Muscle of leg (tissue), 16 donors: ENCODE measurements at places on chromosomes 5 and 9. TPM values are rescaled to one million over a fixed set of nuclear protein-coding genes. Genes with fewer than 3 reads are reported as not detected.

The PPP3R2 gene
- not detected for polyA plus RNA-seq

The PTGS1 gene
- 4.3 TPM for polyA plus RNA-seq

The DRD1 gene
- polyA plus RNA-seq = not detected

The IFNW1 gene
- polyA plus RNA-seq = not detected

The CCDC183 gene
- 2.6 TPM for polyA plus RNA-seq

The MOB3B gene
- polyA plus RNA-seq = 2.6 TPM

DNA sequence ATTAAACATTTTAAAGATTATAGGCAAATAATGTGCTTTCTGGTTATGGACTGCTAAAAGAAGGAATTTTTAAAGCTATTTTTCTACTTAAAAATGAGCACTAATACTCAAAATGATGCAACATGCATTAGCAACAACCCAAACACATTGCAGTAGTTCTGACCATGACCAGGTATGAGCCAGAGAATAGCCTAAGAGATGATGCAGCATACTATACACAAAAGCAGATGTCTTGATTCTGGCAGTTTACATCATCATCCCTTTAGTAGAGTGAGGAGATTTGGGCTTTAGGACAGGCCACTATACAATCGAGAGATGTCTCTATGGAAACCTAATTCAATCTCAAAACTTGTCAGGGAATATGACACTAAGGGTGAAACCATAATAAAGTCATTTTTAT lies 307.1 kb downstream of the PRR16 start:
- no peak for DNase-seq

- DNase-seq = peak; percentile 47
These were observed 9.9 kb downstream of the FSD1L start for GRCh38 chr9:105457560-105458294.

DNA sequence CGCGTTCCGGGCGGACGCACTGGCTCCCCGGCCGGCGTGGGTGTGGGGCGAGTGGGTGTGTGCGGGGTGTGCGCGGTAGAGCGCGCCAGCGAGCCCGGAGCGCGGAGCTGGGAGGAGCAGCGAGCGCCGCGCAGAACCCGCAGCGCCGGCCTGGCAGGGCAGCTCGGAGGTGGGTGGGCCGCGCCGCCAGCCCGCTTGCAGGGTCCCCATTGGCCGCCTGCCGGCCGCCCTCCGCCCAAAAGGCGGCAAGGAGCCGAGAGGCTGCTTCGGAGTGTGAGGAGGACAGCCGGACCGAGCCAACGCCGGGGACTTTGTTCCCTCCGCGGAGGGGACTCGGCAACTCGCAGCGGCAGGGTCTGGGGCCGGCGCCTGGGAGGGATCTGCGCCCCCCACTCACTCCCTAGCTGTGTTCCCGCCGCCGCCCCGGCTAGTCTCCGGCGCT lies at the start of gene DAPK1:
Gene DAPK1 (plus strand): TSS at position 264 of the 442 bp plus-strand sequence. CDS start 1,211 bp downstream, outside the sequence.
- DNase-seq = peak; percentile 80

DNA sequence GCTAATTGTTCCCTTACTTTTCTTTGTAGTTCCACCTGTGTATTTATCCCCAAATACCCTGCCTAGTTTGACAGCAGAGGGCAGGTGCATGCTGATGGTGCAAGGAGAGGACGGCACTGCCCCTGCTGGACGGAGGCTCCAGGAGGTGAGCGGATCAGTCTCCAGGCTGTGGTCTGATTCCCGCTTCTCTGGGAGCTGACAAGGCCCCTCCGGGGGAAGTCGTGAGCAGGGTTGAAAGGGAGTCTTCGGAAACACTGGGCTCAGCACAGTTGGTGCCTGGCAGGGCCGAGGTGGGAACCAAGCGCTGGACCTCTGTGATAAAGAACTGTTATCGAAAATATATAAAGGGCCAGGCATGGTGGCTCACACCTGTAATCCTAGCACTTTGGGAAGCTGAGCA lies 52.9 kb downstream of the RASGEF1C start:
- DNase-seq = no peak

DNA sequence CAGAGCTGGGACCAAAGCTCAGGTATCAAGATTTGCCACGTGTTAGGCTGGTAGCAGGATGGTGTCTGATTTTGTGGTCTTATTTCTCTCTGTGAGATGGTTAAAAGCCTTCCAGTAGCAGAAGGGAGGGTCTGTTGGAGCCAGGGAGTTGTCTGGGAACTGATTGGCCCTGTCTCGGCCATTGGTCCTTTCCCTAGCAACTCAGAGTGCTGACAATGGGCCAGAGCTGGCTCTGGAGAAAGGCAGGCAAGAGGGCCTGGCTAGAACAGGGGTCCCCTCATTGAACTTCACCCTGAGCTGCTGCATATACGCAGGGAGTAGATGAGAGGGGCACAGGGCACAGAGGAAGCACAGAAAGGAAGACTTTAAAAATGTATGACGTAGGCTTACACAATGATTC lies 92.8 kb downstream of the PSD2 start:
- no peak for DNase-seq

DNA sequence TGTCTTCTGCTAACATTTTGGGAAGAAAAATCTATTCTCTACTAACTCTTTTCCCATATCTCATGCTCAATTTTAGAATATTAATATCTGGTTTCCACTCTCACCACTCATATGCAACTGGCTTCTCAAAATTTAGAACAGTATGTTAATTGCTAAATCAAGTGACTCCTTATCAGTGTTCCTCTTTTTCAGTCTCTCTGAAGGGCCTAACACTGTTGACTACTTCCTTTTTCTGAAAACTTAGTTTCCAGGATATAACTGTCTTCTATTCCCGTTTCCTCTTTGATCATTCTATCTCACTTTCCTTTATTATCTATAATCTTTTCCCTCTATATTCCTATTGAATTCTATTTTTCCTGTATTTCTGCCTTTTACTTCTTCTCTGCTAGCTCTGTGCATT lies 1717.2 kb upstream of the C9orf72 start:
- peak; percentile 2 for DNase-seq

DNA sequence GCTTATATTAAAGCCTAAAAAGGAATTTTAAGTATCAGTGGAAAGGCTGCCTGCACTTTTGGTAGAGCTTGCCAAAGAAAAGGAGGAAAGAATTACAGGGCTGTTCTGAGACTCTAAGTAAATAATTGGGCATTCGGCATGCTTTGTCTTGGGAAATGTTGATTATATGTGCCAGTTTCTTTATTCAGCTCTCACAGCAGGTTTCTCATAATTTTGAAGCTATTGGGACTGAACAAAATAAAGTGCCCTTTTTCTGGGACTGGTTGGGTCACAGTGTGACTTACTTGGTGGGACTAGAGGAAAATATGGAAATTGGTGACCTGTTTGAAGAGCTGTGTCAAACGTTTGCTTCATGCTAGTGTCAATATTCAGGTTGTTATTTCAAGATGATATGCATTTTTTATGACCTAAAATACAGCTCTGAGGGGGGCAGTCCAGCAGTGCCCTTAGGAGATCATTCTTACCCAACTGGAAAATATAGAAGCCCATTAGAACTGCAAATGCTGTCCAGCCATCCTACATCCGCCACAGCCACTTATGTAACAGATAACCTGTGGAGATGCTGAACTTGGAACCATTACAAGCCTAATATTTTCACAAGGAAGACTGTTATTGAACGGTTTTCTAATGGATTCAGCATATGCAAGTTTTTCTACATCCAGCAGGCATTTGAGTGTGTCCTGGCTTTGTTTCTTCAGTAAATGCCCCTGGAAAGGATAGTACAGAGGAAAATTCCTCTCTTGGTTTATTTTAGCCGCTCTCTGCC lies 122.4 kb downstream of the SNCAIP start:
- peak; percentile 72 for DNase-seq

DNA sequence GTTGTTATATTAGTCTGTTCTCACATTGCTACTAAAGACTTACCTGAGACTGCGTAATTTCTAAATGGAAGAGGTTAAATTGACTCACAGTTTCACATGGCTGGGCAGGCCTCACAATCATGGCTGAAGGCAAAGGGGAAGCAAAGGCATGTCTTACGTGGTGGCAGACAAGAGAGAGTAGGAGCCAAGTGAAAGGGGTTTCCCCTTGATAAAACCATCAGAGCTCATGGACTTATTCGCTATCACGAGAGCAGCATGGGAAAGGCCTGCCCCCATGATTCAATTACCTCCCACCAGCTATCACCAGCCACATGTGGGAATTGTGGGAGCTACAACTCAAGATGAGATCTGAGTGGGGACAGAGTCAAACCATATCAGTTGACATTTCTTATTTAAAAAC lies 374.5 kb upstream of the RORB start:
- DNase-seq = no peak

DNA sequence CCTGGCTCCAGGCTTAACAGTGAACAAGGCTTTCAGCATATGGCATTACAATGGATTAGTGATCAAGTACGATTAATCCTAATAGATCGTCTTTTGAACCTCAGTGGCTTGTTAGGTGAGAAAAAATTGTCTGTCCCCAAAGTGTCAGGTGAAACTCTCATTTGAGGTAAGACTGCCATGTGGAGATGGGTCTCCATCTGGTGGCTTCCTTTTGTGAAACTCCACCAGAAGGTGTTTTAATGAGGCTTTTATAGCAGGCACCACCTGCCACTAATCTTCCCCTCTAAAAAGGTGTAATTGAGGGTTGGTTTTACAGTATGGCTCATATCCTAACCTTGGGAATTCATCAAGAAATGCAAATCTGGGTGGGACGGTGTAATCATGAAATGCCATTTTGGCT lies 471.1 kb upstream of the MPDZ start:
- DNase-seq = no peak

DNA sequence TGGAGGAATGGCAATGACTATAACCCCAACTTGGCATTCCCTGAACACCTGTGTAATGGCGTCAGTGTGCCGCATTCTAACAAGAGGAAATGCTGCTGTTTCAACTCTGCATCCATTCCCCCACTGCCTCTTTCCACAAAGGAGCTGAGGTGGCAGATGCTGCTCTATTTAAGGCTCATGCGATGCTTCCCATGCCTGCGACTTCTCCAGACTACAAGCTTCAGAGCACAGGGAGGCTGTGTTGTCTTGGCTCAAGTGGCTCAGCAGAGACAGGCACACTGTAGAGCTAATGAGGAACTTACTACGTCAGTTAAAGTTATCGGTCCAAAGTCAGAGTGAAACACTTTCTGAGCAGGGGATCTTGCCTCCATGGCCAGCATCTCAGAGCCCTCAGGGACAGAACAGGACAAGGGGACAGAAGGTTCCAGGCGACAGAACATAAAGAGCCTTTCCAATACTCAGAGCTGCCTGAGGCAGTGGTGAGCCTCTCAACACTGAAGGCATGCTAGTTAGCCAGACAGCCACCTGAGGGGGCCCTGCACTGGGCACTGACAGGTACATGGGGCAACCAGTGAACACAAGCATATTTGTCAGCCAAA lies 21.8 kb downstream of the TNIP1 start:
- peak; percentile 62 for DNase-seq

- no peak for DNase-seq
These were observed 563.0 kb upstream of the KLF4 start for GRCh38 chr9:108052431-108053080.

- DNase-seq = no peak
These were observed 112.2 kb downstream of the MTX3 start for GRCh38 chr5:79878721-79879336.

- DNase-seq = no peak
These were observed 17.1 kb downstream of the ZNF462 start for GRCh38 chr9:106880081-106880480.

DNA sequence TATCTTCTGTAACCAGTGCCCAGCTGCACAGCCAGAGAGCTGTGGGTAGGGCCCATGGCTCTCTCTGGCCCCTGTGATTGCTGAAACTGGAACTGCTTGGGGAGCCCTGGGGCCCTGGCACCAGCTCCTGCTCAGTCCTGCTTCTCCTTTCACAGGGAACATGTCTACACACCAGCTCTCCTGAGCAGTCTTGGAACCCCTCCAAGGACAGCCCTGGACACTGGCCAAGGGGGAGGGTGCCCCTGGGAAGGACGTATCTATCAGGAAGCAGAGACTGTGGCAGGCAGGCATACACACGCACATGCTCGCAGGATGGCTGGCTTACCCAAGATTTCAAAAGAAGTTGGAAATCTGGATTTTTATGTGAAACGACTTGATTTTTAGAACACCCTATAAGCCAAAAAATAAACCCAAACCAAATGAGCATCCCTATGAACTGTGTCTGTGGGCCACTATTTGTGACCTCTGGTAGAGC lies 8.8 kb upstream of the TRAF1 start:
- DNase-seq = peak; percentile 94
